ENCODE measurements at places on chromosomes 16 and 17. TPM values are rescaled to one million over a fixed set of nuclear protein-coding genes. Genes with fewer than 3 reads are reported as not detected.
A peak's percentile ranks its signal among the peaks of the same experiment; 100 is the strongest.

The RCVRN gene
- not detected for total RNA-seq

The RHBDL3 gene
- 0.17 TPM for total RNA-seq

The ASGR1 gene
- 0.66 TPM for total RNA-seq

The MPV17L gene
- 0.66 TPM for total RNA-seq

DNA sequence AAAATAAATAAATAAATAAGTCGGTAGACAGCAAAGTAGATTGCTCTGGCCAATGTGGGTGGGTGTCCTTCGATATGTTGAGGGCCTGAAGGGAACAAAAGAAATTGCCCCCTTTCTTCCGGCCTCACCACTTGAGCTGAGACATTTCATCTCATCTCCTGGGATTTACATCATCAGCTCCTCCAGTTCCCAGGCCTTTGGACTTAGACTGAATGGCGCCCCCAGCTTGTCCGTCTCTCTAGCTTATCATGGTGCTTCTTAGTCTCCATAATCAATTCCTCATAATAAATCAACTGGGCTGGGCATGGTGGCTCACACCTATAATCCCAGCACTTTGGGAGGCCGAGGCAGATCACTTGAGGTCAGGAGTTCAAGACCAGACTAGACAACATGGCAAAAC, 13.8 kb upstream of the HAP1 start:
- no peaks in the 10 kb centered on the region for H3K36me3 ChIP-seq
- H3K27ac ChIP-seq = no peak overlapping the region
- H3K4me1 ChIP-seq = no peaks in the 10 kb centered on the region
- no peak overlapping the region for H3K4me3 ChIP-seq
- no peak for DNase-seq

DNA sequence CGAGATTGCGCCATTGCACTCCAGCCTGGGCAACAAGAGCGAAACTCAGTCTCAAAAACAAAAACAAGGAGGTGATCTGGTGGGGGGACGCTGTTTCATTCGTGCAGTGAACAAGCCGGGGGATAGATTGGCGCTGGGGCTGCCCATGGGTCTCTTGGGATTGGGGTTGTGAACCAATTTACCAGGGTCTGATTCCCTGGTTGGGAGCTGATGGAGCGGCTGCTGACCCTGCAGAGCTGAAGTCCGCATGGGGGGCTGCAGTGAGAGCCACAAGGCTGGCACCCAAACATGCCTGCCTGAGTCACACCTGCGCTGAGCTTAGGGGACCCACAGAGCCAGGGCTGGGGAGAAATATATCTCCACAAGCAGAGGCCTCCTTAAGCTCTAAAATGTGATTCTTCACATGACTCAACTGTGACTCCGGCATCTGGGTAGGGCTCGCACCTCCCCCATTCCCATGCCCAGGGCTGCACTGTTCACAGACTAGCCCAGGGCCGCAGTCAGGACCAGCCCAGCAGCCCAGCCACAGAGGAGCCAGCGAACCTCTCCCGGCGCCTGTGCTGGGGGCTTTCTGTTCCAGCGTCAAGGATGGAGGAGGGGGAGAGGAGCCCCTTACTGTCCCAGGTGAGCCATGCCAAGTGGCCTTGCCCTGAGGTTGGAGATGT, 5.0 kb downstream of the TSPAN10 start:
- H3K36me3 ChIP-seq = no peaks in the 10 kb centered on the region
- H3K27ac ChIP-seq = no peak overlapping the region
- H3K27me3 ChIP-seq = peaks cover 3% of the 10 kb centered on the region
- H3K4me1 ChIP-seq = peaks cover 2% of the 10 kb centered on the region
- no peak overlapping the region for H3K4me3 ChIP-seq

DNA sequence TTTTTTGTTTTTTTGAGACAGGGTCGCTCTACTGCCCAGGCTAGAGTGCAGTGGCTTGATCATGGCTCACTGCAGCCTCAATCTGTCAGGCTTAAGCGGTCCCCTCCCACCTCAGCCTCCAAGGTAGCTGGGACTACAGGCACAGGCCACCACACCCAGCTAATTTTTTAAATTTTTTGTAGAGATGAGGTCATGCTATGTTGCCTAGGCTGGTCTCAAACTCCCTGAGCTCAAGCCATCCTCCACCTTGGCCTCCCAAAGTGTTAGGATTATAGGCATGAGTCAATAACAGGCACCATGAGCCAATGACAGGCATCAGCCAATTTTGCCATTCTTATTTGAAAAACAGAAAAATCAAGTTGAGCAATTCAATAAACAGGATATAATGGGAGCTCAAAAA, 125.0 kb downstream of the SPAG9 start:
- H3K4me1 ChIP-seq = no peaks in the 10 kb centered on the region
- H3K4me3 ChIP-seq = no peak overlapping the region
- no peaks in the 10 kb centered on the region for H3K27me3 ChIP-seq
- H3K36me3 ChIP-seq = peaks cover 5% of the 10 kb centered on the region
- no peak overlapping the region for H3K27ac ChIP-seq

DNA sequence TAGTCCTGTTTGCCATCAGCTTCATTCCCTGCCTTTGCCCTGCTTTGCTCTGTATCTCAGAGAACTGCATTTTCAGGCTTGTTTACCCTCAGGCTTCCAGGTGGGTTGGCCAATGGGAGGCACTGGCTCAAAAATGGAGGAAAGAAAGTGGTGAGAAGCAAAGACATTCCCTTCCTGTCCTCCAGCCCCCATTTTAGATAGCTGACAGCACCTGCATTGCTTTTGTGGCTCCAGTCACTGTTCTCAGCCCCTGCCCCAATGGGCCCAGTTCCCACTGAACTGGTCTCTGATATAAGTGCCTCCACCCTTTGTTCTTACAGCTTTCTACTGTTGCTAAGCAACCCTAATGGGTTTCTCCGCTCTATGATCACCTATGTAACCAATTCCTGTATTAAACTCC, 19.4 kb upstream of the SDK2 start:
- H3K4me1 ChIP-seq = no peaks in the 10 kb centered on the region
- H3K27me3 ChIP-seq = no peaks in the 10 kb centered on the region
- DNase-seq = no peak
- no peak overlapping the region for H3K27ac ChIP-seq

GRCh38 chr17:45230410-45230786, 8.7 kb downstream of the FMNL1 start:
- H3K27ac ChIP-seq = no peak overlapping the region
- H3K4me3 ChIP-seq = no peak overlapping the region
- H3K36me3 ChIP-seq = no peaks in the 10 kb centered on the region
- no peaks in the 10 kb centered on the region for H3K27me3 ChIP-seq
- H3K4me1 ChIP-seq = peaks cover 18% of the 10 kb centered on the region
- no peak for DNase-seq

GRCh38 chr17:60664022-60664421, 13.6 kb upstream of the BCAS3 start:
- DNase-seq = no peak
- H3K4me3 ChIP-seq = no peak overlapping the region
- no peak overlapping the region for H3K27ac ChIP-seq

GRCh38 chr16:85239239-85239638, 127.0 kb upstream of the CIBAR2 start:
- H3K27ac ChIP-seq = no peak overlapping the region
- peaks cover under 1% of the 10 kb centered on the region for H3K36me3 ChIP-seq
- H3K4me1 ChIP-seq = peaks cover 26% of the 10 kb centered on the region
- H3K4me3 ChIP-seq = no peak overlapping the region
- DNase-seq = no peak

DNA sequence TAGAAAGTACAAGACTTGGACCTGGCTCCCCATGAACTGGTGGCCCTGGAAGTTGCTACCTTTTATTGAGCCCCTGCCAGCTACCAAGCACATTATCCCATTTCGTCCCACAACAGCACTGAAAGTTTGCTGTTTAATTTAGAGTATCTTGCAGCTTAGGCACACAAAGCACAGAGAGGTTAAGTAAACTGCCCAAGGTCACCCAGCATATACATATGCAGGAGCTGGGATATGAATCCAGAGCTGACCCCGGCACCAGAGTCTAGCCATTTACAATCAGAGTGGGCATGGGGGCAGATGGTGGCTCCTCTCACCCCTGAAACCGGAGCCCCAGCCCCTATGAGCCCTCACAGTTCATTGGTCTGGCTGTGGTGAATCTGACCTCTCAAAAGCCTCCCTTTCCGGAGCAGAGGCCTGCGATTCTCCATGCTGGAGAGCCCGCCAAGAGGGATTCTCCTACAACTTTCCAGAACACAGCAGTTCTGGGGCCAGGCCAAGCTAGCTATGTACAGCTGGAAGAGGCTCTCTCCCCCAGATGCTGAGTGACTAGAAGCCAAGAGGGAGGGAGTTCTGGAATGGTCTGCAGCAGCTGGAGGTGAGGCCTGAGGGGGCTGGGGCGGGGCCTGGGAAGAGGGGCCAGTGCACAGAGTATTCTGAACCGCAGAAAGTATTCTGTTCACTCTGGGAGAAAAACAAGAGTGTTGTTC, 58.3 kb downstream of the SREBF1 start:
- no peak overlapping the region for H3K27ac ChIP-seq
- peaks cover 7% of the 10 kb centered on the region for H3K4me1 ChIP-seq
- H3K4me3 ChIP-seq = no peak overlapping the region

DNA sequence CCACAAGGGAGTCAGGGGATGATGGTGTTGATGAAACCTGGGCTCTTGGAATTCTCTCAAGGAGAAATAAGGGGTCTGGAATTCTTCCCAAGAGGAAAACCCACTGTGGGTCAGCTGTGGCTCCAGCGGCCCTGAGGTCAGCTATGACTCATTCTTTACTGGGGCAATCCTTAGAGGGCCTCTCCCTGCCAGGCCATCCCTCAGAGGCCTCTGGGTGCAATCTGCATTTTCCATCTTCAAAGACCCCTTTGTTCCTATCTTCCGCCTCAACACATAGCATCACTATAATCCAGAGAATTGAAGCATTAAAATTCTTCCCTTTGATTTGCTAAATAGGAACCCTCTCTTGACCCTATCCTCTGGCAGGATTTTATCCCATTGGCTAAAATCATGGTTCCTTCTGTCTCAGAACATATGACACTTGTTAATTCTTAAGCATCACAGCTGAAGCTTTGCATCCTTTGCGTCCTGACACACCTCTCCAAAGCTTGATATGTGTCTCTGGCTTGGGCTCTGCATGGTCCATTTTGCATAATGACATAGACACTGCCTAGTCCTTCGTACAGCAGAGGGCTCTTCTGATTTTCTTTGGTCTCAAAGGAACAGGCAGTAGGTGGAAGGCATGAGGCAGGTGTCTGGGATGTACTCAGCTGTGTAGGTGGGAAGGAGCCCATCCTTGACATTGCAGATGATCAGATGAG, 4.4 kb upstream of the KRT37 start:
- no peak overlapping the region for H3K4me3 ChIP-seq
- no peaks in the 10 kb centered on the region for H3K36me3 ChIP-seq
- no peaks in the 10 kb centered on the region for H3K4me1 ChIP-seq
- peak; percentile 63 for DNase-seq
- peaks cover 2% of the 10 kb centered on the region for H3K27me3 ChIP-seq

GRCh38 chr16:559021-559380, 1.2 kb upstream of the PRR35 start:
- peaks cover 19% of the 10 kb centered on the region for H3K27me3 ChIP-seq
- no peak overlapping the region for H3K27ac ChIP-seq
- no peak overlapping the region for H3K4me3 ChIP-seq
- no peaks in the 10 kb centered on the region for H3K36me3 ChIP-seq

GRCh38 chr16:67086822-67087221, 22.9 kb upstream of the PHAF1 start:
- peak; percentile 58 for DNase-seq
- H3K27ac ChIP-seq = no peak overlapping the region
- no peaks in the 10 kb centered on the region for H3K4me1 ChIP-seq
- H3K36me3 ChIP-seq = no peaks in the 10 kb centered on the region
- H3K4me3 ChIP-seq = no peak overlapping the region

- no peak overlapping the region for H3K27ac ChIP-seq
- H3K4me3 ChIP-seq = no peak overlapping the region
- no peak for DNase-seq
- H3K36me3 ChIP-seq = no peaks in the 10 kb centered on the region
- no peaks in the 10 kb centered on the region for H3K27me3 ChIP-seq
Observed at GRCh38 chr17:34639706-34640425, 60.5 kb downstream of the TMEM132E start.

DNA sequence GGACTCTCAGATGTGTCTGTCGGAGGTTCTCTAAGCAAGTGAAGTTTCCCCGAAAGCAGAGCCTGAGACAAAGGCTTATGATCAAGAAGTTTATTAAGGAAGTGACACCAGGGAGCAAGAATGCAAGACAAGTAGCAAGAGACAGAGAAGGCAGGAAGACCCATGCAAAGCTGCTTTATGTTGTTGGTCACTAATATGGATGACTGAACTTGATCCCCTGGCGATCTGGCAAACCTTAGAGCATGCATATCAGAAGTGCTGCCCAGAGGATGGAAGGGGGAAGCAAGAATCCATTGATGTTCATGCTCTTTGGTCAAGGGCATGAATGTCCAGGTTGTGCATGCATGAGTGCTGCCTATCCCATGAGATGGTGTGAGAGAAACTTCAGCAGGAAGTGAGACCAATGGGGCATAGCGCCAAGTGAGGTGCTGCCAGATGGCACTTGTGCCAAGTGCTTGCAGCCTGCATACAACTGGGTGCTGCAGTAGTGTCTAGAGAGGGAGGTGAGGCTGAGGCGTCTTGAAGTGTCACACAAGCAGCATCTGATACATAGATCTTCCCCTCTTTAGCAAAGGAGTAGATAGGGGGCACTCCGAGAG, 176.5 kb downstream of the SALL1 start:
- H3K27ac ChIP-seq = no peak overlapping the region
- no peaks in the 10 kb centered on the region for H3K4me1 ChIP-seq
- DNase-seq = no peak
- H3K36me3 ChIP-seq = no peaks in the 10 kb centered on the region
- no peaks in the 10 kb centered on the region for H3K27me3 ChIP-seq

DNA sequence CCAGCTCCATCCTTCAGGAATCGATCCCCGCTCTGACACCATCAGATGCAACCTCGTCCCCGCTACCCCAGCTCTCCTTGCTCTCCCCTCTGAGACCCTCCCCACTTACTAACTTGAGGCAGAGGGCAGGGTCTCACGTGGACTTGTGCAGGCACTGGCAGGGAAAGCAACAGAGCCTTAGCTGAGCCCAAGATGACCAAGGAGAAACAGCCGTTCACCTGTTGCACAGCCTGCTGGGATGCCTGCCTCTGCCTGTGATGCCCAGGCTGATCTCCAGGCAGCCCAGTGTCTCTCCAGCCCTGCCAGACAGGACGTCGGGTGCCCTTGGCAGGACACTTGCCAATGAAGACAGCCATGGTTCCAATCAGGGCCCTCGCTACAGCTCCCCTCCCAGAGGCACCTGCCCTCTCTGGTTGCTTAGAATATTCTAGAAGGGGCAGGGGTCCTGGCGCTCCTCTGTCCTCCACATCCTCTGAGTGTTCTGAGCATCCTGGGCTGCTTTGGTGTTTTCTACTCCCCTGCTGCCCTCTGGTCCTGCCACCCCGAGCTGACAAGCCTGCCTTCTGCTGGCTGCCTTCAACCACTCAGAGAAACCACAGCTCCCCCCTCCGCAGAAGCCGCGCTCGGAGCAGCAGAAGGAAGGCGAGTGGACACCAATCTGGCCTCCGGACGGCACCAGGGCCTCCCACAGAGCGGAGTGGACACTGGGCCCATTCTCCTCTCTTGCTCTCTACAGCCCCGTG, 6.7 kb downstream of the CEP295NL start:
- no peak overlapping the region for H3K4me3 ChIP-seq
- DNase-seq = no peak
- H3K36me3 ChIP-seq = peaks cover 28% of the 10 kb centered on the region
- peaks cover 21% of the 10 kb centered on the region for H3K4me1 ChIP-seq

GRCh38 chr17:7318121-7318860, 3.1 kb upstream of the GPS2 start:
- no peak overlapping the region for H3K27ac ChIP-seq
- DNase-seq = no peak
- H3K4me3 ChIP-seq = no peak overlapping the region
- H3K4me1 ChIP-seq = peaks cover 5% of the 10 kb centered on the region

- peak overlapping the region; percentile 70 for H3K27ac ChIP-seq
- no peaks in the 10 kb centered on the region for H3K27me3 ChIP-seq
- H3K4me3 ChIP-seq = peak overlapping the region; percentile 93
- peak; percentile 24 for DNase-seq
- H3K4me1 ChIP-seq = no peaks in the 10 kb centered on the region
- H3K36me3 ChIP-seq = peaks cover 8% of the 10 kb centered on the region
Observed at GRCh38 chr17:31900877-31901276, 631 bp downstream of the UTP6 start.

Measured in fibroblast of lung (primary cell).